ENCODE measurements at places on chromosomes 2 and 18.

DNA sequence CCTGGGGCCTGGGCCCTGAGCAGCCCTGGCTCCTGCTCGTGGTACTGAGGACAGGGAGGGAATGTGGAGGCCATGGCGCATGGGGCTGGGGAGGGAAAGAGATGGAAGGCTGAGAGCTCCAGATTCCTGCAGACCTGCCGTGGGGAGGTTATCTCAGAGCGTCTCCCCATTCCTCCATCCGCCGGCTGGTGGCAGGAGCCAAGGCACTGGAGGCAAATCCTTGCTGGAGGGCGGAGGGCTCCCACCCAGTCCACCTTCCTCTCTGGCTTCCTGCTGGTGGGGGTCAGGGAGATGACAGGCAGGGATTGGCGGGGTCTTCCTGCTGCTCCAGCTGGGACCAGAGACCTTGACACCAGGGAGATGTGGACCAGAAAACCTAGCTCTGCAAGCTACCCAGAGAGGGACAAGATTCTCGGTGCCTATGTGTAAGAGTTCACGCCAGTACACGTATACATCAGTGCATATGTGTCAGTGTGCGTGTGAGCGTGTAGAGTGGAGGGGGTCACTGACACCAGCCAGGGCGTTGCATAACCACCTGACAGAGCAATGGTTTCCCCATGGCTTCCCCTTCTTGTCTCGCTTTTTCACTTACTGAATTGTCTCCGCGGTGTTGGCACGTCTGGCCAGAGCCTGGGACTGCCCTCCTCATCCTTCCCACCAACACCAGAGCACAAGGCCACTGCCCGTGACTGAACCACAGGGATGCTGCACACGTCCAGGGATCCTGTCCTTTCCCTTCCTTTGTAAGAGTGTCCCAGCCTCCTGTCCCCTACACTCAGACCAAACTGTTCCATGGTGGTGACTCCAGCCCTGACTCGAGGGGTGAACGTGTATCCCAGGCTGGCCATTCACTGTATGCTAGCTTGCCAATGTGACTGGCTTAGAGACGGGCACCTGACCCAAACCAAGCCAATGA is 15.8 kb upstream of the SEMA4C start:
- ATAC-seq: no peak

GRCh38 chr2:121583555-121583954 is 52.9 kb downstream of the RNU4ATAC start:
- peak; percentile 25 for ATAC-seq

DNA sequence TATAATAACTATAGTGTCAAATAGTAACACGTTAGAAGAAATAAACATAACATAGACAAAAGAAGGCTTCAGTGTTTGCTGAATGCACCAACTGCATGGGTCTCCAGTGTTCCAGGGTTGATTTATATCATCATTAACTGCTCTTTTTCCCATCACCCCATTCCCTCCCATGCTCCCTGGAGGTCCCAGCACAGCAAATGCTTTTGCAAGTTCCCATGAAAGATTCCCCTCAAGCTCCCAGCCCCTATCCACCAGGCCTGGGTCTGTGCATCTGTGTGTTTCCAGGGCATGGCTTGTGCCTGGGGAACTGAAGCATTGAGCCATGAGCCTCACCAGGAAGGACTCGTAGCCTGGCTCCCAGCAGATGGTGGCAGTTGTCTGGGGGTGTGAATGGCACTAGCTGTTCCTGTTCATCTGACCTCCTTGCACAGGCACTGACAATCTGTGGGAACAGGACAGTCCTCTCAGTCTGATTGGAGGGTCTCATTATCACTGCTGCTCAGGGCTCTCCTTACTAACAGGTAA is 164.6 kb upstream of the RMP24 start:
- no peak for ATAC-seq

GRCh38 chr2:11738589-11739436 is 7.6 kb upstream of the LPIN1 start:
- ATAC-seq: peak; percentile 65

DNA sequence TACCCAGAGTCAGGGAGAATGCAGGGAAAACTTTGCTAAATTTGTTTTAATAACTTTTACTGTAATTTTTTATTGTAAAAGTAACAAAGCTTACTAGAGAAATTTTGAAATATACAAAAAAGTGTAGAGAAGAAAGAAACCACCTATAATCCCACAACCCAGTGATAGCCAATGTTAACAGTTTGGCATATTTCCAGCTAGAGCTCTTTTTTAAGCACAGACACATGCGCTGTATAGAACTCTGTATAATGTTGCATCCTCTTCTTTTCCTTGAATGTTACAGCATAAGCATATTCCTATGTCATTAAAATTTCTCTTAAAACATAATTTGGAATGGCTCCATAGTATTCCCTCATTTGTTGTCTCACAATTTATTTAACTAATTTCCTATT is 37.4 kb upstream of the EPAS1 start:
- no peak for ATAC-seq

- ATAC-seq: no peak
Observed at GRCh38 chr2:6787376-6787775, 78.3 kb downstream of the CMPK2 start.

GRCh38 chr2:186716899-186717298 is 23.0 kb downstream of the FAM171B start:
- no peak for ATAC-seq

- ATAC-seq: no peak
Observed at GRCh38 chr18:31248783-31249521, 69.0 kb upstream of the DSG1 start.
